Fibroblast of skin of back (primary cell): ENCODE measurements at places on chromosomes 1 and 21.
A peak's percentile ranks its signal among the peaks of the same experiment; 100 is the strongest.

DNA sequence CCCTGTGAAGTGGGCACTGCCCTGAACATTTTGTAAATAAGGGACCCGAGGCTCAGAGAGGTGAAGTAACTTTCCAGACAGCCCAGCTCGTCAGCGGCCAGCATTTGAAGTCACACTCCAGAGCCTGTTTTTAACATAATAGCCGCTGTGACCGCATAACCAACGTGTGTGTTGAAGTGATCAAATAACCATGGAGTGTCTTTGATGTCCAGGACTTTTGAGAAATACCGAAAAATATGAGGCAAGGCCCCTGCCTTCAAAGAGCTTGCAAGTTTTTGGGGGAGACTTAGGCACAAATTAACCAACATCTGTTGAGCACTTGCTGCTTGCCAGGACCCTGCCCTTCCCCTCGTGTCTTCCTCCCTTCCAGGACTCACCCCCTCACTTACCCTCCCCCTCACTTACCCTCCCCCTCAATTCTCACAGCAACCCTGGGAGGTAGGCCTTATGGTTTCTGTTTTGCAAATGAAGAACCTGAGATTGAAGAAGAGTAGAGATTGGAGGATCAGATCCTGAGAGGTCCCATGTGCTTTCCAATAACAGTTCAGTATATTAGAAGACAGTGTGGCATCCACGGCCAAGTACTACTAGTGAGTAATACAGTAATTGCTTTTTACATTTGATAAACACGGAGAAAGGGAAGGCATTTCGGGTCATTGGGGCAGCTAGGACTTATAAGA, 1.3 kb upstream of the SLC16A1 start:
- DNase-seq: peak; percentile 87

- no peak for DNase-seq
Observed at GRCh38 chr1:86453664-86454063, 15.1 kb upstream of the CLCA1 start.

DNA sequence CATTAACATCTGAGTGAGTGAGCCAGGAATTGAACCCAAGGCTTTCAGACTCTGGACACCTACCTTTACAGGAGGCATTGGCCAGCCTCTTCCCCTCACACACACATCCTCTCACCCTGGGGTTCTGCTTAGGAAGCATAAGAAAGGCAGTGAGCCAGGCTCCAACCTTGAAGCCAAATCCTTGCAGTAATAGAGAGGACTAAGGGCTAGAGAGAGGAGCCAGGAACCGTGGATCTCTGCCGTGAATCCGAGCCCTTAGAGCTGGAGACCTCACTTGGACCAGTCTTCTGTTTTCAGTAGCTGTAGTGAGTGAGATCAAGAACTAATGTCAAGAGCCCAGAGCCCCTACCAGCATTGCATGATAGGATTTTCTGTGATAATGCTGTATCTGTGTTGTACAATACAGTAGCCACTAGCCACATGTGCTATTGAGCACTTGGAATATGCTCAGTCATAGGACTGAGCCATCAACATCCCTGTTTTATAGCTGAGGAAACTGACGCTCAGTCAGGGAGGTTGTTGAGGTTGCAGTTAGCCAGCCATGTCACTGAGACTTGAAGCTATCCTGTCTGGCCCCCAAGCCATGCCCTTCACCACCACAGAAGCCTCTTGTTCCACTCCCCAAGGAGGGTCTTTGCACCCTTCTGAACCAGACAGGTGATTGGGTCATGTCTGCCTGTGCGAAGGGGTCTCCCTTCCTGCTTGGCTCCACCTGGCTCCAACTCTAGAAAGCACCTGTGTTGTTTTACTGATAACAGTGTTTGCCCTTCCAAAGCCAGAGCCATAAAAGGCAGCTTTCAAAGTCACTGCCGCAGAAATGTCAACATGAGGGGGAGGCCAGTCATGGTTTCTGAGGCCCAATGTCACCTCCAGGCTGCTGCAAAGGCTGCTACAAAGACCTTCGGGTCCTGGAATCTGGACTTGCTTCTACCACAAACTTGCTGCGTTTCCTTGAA, 101.1 kb upstream of the JUN start:
- no peak for DNase-seq

DNA sequence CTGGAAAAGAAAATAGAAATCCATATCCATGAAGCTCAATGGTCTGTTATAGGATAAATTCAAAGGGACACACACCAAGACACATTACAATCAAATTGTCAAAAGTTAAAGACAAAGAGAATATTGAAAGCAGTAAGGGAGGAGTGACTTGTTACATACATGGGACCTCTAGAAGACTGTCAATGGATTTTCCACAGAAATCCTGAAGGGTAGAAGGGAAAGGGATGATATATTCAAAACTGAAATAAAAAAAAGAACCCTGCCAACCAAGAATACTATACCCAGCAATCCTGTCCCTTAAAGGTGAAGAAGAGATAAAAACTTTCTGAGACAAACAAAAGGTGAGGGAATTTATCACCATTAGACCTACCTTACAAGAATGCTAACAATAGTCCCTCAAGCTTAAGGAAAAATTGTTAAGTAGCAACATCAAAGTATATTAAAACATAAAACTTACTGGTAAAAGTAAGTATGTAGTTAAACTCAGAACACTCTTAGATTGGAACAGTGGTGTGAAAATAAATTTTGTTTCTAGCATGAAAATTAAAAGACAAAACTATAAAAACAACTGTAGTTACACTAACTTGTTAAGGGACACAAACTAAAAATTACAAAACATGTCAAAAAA, 103.2 kb upstream of the APP start:
- no peak for DNase-seq

DNA sequence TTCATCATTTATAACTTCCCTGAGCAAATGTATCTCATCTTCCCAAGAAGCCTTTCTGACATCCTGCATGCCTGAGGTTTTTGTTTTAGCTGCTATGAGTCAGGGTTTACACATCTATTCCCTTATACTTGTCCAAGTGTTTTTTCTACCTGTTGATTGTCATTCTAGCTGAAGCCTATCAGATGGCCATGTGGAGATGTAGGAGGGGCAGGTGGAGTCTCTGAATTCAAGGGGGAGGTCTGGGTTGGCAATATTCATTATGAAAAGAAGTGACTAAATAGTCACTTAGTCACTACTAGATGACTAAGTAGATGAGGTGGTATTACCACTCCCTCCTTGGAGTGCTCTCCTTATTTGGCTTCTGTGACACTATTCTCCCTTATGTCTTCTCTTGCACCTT, 52.4 kb downstream of the XCL1 start:
- DNase-seq: peak; percentile 77
